ENCODE measurements at places on chromosomes 6 and 20.

- DNase-seq, result no peak
Measured at GRCh38 chr6:40379811-40380210, 207.4 kb downstream of the LRFN2 start.

DNA sequence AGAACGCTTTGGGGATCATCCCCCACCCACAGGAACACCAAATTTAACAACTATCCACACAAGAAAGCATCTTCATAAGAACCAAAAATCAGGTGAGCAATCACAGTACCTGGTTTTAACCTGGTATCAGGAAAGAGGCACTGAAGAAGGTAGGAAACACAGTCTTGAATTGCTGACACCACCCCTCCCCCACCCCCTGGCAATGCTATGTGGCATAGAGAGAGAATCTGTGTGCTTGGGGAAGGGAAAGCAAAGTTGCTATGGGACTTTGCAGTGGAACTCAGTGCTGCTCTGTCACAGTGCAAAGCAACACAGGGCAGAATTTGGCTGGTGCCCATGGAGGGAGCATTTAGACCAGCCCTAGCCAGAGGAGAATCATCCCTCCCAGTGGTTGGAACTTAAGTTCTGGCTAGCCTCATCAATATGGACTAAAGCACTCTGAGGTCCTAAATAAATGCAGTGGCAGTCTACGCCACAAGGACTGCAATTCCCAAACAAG, 565.5 kb downstream of the EPM2A start:
- DNase-seq, result no peak

DNA sequence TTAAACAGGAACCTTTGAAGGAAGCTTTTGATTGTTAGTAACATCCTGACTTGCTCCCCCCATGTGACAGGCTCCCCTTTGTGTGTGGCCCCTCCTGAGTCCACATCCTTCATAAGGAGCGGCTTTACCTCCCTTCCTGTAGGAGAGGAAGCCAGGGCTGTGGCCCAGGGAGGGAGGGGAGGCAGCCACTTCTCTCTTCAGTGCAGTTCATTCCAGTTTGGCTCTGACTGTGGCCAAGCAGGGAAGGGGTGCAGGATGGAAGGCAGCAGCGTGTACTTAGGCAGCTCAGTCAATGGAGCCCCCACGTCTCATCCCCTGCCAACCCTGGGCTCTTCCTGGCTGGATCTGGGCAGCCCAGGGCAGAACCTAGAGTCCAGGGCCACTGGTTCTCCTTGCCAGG, 295.2 kb downstream of the QKI start:
- DNase-seq, result no peak

DNA sequence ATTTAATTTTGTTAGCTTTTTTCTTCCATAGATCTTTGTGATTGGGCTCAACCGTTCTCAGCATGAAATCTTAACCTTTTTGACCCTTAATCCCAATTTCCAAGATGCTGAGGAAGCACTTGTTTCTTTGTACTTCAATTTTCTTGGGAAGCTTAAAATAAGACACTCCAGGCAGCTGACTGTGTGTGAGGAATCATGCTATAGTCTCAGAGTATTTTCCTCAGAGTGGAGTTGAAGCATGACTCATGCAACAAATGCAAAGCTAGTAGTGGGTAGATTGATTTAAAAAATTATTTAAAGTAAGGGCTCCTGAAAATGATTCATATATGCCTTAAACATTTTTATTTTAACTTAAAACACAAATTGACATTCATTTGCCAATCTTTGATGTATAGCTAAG, 168.7 kb downstream of the BTBD3 start:
- DNase-seq, result no peak

DNA sequence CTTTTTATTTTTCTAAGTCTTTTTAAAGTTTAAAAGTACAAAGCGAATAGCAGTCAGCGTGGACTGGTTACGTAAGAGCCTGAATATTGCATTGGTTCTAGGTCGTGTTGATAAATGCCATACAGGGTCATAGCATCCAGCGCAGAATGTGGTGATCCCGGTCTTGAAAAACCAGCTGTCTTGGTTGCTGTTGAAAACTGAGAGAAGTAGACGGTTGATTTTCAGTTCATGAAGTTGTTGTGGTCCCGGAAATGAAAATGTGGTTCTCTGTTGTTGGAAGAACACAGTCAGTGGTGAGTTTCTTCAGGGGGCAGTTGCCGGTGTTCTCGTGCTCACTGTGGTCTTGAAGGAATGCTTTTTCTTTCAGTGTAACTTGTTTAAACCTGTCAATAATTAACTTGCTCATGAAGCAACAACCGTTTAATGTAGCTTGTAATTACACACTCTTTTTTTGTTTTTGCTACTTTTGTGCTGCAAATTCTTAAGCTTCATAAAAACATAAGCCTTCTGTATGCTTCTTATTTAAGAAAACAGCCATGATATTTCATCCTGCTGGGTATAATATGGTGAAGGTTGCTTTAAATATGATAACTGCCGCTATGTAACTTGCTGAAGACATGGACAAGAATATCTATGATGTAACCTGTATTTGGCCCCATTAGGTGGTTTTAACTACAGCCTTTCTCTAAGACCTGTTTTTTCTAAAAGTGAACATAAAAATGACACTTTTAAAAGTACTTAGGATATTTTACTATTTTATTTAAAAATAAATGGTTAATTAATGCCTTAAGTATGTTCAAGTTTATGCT, 64.8 kb upstream of the KIF25 start:
- no peak for DNase-seq

- DNase-seq, result no peak
Measured at GRCh38 chr20:44196271-44196670, 9.3 kb upstream of the JPH2 start.

- DNase-seq, result no peak
Measured at GRCh38 chr6:86203044-86203443, 560.4 kb upstream of the SYNCRIP start.

GRCh38 chr6:148771212-148771601, 24.4 kb downstream of the UST start:
- DNase-seq, result no peak

DNA sequence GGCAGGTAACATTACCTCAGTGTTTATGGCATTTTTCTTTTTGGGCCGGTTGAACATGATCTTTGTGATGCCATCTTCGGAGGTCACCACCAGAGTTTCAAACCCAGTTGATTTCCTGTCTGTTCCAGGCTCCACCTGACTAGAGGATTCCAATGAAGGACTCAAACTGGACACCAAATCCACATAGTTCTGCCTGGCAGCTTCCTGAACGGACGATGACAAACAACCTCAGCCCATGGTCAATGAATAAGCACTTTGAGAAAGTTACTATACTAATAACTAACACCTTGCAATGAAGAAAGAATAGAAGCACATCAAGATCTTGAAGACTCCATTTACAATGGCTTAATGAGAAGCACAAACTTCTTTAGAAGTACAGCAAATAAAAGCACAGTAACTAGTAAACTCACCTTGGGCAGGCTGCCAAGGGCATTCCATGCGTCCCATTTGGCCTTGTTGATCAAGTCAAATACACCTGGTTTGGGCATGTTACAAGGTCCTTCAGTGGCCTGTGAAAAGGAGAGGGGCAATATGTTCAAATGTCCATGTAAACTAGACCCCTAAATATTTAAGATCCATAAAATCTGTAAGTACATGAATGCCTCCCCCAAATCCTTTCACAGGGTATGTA, 4.9 kb downstream of the ECI2 start:
- no peak for DNase-seq

- DNase-seq, result peak; percentile 40
Measured at GRCh38 chr20:60011512-60012507, 53.6 kb downstream of the CDH26 start.

GRCh38 chr6:80197474-80197873, 91.0 kb downstream of the BCKDHB start:
- no peak for DNase-seq

GRCh38 chr20:41116282-41116956, 20.9 kb upstream of the PLCG1 start:
- no peak for DNase-seq

DNA sequence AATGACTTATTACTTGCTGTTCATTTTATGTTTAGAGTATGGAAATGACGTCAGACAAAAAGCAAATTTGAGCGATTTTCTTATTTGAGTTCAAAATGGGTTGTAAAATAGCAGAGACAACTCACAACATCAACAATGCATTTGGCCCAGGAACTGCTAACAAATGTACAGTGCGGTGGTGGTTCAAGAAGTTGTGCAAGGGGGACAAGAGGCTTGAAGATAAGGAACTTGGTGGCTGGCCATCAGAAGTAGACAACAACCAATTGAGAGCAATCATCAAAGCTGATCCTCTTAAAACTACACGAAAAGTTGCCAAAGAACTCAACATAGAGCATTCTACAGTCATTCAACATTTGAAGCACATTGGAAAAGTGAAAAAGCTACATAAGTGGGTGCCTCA, 43.8 kb downstream of the REV3L start:
- no peak for DNase-seq

GRCh38 chr6:138289739-138290138, 71.4 kb upstream of the PBOV1 start:
- peak; percentile 13 for DNase-seq

GRCh38 chr20:37911838-37912281, 8.9 kb downstream of the VSTM2L start:
- DNase-seq, result peak; percentile 48

- no peak for DNase-seq
Measured at GRCh38 chr6:97129106-97129505, 153.9 kb downstream of the MMS22L start.

- no peak for DNase-seq
Measured at GRCh38 chr6:29685718-29686326, 4.9 kb upstream of the ZFP57 start.

DNA sequence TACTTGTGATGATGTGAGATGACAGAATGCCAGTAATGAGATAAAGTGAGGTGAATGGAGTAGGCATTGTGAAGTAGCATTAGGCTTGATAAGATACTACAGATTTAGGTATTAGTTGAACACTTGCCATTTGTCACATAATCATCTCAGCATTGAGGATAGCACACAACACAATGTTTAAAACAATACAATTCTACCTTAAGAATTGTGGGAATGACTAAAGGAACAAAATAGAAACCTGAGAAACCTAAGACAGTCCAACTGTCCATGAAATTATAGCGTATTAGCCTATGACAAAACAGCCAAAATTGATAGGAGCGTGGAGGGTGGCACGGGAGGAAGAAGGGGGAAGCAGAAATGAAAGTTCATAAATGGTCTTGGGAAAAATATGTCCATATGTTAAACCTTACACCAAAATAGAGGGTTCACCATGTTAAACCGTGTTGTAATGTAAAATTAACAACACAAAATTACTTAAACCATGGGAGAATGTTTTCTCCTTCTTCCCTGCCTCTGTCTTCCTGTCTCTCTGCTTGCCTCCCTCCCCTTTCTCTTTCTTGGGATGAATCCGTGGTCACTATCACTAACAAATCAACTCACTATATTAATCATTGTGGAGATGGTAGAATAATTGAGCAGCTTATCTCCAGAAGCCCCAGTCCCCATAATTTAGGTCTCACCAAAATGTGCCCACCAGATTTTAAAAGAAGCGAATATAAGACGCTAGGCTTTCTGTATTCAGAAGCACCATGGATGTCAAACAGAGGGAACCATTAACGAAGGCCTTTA, 33.0 kb upstream of the HFE start:
- DNase-seq, result no peak

GRCh38 chr6:157928428-157928827, 53.2 kb upstream of the SYNJ2 start:
- DNase-seq, result no peak

- DNase-seq, result peak; percentile 60
Measured at GRCh38 chr6:156778454-156779205, 1.5 kb downstream of the ARID1B start.

GRCh38 chr6:136618086-136618485, 67.9 kb upstream of the MAP7 start:
- DNase-seq, result no peak

- DNase-seq, result no peak
Measured at GRCh38 chr6:150767571-150768018, 97.9 kb upstream of the MTHFD1L start.

- no peak for DNase-seq
Measured at GRCh38 chr6:16056263-16056870, 72.5 kb upstream of the MYLIP start.

GRCh38 chr6:106751501-106752252, 122.3 kb downstream of the QRSL1 start:
- no peak for DNase-seq

- no peak for DNase-seq
Measured at GRCh38 chr6:42140032-42140431, 2.4 kb downstream of the C6orf132 start.

DNA sequence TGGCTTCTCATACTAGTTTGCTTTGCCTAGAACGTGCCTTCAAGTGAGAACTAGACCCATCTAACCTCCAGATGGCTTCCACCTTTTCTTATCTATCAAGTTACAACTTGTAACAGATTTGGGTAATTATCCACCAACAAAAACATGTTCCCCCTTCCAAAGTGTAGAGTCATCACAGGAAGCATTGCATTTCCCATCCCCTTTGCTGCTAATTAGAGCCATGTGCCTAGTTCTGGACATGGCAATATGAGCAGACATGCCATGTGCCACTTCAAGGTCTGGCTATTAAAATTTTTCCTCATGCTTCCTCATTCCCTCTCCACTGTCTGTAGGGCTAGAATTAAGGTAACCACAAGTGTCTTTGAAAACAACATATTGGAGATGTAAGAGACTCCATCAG, 814.4 kb downstream of the TENT5A start:
- no peak for DNase-seq

DNA sequence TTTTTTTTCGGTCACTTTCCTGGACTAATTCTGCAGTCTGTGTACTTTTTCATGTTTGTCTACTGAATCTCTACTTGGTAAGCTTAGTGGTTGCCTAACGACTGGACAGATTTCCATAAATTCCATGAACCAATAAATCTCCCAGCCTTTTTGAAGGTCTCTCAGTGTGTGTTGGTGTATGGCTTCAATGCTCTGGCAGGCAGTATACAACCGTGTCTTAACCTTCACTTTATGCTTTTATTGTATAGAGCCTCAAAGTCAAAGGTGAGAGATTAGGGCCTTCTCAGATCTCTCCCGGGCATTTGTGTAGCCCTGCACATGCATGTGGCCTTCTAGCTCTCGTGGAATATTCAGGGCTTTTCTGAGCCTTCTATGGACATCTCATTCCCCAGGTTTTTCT, 14.3 kb upstream of the CMTR1 start:
- DNase-seq, result no peak

DNA sequence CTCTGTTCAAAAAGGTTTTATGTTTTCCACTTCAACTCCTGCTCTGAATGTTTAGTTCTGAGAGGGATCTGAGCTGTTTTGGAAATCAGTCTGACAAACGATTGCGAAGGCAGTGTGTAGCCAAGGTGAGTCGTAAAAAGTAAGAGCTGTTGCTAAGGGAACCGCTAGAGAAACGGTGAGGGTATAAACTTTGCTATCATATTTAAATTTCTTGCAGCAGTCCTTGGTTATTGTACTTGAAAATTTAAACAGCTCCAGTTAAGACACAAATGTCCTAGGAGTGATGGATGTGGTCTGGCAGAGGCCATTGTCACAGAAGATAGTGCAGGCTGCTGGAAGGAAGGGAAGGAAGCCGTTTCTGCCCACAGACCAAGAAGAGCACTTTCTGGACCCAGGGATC, 64.9 kb upstream of the CITED2 start:
- DNase-seq, result no peak

- no peak for DNase-seq
Measured at GRCh38 chr6:884570-884969, 191.6 kb upstream of the EXOC2 start.

All from activated CD8-positive, alpha-beta T cell treated with anti-CD3 and anti-CD28 coated beads for 36 hours (primary cell).